ENCODE measurements at places on chromosomes 11 and 22.

GRCh38 chr22:38072322-38073149, 11.4 kb downstream of the SLC16A8 start:
- no peak for DNase-seq

DNA sequence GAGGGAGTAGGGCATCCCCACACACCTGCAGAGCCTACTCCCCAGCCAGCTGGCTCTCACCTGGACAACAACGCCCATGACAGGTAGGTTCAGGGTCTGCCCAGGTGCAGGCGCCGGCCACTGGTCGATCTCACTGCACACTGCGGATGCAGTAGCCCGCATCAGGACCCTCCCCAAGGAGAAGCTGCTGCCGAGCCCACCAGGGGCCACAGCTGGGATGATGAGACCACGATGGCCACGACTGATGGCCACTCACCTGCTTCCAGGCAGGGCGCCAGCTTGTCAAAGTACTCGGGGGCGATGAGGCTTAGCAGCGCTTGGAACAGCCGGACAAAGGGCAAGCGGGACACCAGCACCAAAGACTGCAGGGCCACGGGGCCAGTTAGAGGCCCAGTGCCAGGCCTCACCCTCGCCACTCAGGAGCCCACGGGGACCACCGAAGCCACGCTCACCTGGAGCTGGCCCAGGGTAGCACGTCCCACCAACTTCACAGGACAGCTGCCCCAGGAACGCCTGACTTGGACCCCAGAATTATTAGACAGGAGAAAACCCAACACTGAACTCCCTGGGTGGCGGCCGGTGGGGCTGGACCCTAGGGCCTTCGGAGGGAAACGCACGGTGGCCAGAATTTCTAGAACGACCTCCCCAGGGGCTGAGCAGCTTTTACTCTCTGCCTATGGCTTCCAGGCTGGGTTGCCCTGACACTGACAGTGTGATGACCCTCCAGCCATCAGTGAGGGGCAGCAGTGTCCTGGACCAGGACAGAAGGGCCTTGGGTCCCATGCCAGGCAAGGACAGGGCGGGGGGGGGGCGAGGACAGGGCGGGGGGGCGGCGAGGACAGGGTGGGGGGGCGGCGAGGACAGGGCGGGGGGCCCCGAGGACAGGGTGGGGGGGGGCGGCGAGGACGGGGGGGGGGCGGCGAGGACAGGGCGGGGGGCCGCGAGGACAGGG, 8.9 kb upstream of the PLXNB2 start:
- no peak for DNase-seq

DNA sequence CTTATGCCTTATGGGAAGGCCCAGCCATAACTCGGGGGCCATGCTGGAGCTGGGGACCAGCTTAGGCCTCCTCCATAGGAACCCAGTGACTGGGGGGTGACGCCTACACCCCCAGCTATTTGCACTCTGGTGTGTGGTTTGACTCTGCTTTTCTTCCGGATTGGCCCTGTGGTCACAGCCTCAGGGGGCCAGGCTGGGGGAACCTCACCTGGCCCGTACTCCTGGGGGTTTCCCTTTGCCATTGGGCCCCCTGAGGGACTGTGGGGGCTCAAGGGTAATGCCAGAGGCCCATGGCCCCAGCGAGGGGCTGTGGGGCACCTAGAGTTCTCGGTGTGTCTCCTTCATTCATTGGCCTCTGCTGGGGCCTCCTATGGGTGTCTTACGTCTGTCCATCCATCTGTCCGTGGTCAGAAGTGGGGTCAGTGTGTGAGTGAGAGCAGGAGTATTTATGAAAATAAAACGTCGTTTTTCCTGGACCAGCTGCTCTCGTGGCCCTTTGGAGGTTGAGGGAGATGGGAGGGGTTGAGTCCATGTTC, 6.3 kb upstream of the SH3BP1 start:
- DNase-seq = peak; percentile 80

DNA sequence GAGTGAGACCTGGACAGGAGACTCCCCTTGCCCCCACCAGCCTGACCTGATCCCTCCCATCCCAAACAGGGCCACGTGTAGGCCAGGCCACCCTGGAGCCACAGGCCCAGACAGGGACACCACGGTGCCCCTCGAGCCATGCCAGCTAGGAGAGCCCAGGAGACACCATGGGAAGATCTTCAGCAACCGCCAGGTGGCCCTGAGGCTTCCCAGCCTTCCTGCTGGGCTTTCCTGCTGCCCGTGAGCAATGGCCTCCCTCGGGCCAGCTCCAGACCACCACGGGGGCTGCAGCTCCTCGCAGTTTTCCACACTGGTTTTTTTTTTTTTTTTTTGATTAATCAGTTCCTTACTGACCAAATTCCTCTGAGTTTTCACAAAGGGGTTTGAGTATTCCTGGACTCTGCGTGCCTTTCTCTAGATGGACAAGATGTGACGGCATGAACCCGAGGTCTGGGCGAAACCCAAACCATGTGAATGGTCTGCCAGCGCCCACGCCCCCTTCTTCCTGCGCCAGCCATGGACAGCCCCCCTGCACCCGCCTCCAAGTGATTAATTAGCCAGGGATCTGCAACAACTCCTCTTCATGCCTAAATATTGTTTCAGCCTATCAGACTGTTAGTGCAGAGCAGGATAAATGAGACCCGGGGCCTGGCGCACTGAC, 40.9 kb downstream of the TBX1 start:
- no peak for DNase-seq

GRCh38 chr11:36380296-36381014, 84.4 kb downstream of the PRR5L start:
- DNase-seq = no peak

GRCh38 chr11:19441752-19442553, 201.2 kb upstream of the E2F8 start:
- peak; percentile 82 for DNase-seq

DNA sequence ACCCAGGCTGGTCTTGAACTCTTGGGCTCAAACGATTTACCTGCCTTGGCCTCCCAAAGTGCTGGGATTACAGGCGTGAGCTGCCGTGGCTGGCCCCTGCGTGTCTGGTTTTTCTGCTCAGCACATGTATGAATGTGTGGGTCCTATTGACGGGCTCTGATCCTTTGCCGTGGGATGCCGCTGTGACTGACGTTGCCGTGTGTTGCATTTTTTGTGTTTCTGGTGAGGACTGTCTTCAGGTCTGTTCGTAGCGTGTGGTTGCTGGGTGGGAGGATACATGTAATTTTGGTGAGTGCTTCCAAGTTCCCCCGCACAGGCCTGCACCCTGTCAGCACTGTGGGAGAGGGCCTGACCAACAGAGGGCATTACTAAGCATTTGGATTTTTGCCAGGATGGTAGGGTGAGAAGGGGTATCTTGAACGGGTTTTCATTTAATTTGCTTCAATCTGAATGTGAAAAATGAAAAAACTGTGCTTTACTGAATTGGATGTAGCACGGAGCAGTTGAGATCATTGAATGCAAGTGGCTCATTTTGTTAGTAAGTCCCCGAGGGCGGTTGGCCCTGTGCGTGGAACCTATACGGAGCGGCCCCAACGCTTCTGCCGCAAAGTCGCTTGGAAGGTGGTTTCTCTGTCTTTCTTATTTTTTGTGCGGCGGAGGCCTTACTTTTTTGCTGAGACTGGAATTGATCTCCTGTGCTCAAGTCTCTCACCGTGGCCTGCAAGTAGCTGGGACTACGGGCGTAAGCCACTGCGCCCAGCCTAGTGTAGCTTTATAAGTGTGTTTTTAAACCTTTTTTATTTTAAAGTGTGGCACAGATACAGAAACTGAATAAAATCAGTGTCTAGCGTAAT, 8.2 kb downstream of the ZBED4 start:
- no peak for DNase-seq

GRCh38 chr22:17077255-17077654, 7.5 kb upstream of the IL17RA start:
- no peak for DNase-seq

- DNase-seq = no peak
These were observed 19.9 kb downstream of the INCENP start for GRCh38 chr11:62143727-62144126.

- no peak for DNase-seq
These were observed 1.9 kb downstream of the OR52M1 start for GRCh38 chr11:4546878-4547277.
